Immature natural killer cell (primary cell): ENCODE measurements at places on chromosomes 7 and 10. TPM values are rescaled to one million over a fixed set of nuclear protein-coding genes. Genes with fewer than 3 reads are reported as not detected.

ITGB8 gene
- polyA plus RNA-seq: not detected

CABCOCO1 gene
- not detected for polyA plus RNA-seq

SEMA3C gene
- polyA plus RNA-seq: 0.53 TPM

GRCh38 chr7:70787286-70787685 lies 344.7 kb upstream of the GALNT17 start:
- H3K4me3 ChIP-seq: no peak overlapping the region
- peaks cover 55% of the 10 kb centered on the region for H3K36me3 ChIP-seq
- no peak for DNase-seq
- no peaks in the 10 kb centered on the region for H3K4me1 ChIP-seq

- no peaks in the 10 kb centered on the region for H3K27me3 ChIP-seq
- H3K27ac ChIP-seq: no peak overlapping the region
- H3K4me1 ChIP-seq: peaks cover 6% of the 10 kb centered on the region
- H3K36me3 ChIP-seq: peaks cover 5% of the 10 kb centered on the region
- DNase-seq: no peak
Observed at GRCh38 chr7:5507013-5507412, 83.4 kb upstream of the TNRC18 start.

SOSTDC1 gene
- polyA plus RNA-seq: not detected

CDHR1 gene
- polyA plus RNA-seq: 4.1 TPM

TLX1 gene
- polyA plus RNA-seq: not detected

FFAR4 gene
- not detected for polyA plus RNA-seq

DNA sequence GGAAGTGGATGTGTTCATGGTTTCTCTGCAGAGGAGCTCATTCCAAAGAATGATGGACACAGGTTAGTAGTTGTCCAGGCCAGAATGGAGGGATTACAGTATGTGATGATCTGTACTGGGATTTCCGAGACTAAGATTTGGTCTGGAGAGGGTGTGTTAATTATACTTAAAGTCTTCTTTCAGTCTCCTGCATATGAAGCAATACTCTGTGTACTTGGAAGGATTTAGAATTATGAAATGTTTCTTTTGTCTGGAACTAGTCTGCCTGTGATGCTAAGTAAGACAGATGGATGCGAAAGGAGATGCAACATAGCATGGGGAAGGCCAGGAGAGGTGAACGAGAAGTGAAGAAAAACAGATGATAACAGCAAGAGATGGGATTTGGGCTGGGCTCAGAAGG lies 305.1 kb upstream of the LYZL1 start:
- no peak overlapping the region for H3K4me3 ChIP-seq
- no peaks in the 10 kb centered on the region for H3K36me3 ChIP-seq

SPDYE9 gene
- polyA plus RNA-seq: not detected

KLF14 gene
- not detected for polyA plus RNA-seq

DNA sequence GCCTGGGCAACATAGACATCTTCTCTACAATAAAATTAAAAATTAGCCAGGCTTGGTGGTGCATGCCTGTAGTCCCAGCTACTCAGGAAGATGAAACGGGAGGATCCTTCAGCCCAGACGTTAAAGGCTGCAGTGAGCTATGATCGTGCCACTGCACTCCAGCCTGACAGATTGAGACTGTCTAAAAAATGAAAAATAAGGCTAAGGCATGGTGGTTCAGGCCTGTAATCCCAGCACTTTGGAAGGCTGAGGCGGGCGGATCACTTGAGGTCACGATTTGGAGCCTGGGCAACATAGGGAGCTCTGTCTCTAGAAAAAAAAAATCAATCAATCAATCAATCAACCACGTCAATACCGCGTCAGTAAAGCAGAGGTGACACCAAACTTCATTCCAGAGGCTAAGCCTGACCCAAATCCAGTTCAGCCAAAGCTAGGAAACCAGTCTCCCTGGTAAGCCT lies 31.1 kb downstream of the MRPS24 start:
- H3K27ac ChIP-seq: no peak overlapping the region
- peaks cover 18% of the 10 kb centered on the region for H3K4me1 ChIP-seq
- no peaks in the 10 kb centered on the region for H3K36me3 ChIP-seq
- DNase-seq: no peak
- peak overlapping the region; percentile 46 for H3K4me3 ChIP-seq
- peaks cover 7% of the 10 kb centered on the region for H3K27me3 ChIP-seq

DNA sequence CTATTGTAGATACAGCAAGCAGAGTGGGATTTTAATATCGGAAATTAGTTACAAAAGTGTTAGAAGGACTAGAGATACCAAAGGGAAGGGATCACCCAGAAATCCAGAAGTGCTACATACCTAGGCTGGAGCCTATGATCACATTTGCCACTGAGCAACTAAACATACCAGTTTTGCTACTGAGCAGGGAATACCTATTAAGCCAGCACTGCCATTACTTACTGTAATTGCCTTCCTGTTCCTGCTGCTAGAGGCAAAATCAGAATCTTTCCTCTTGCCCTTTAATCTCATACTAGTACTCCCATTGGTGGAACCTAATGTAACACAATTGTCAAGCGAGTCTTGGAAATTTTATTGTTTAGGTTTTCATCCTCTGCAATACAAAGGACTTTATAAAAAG lies 121.7 kb downstream of the ATRNL1 start:
- H3K4me1 ChIP-seq: no peaks in the 10 kb centered on the region
- no peaks in the 10 kb centered on the region for H3K36me3 ChIP-seq
- H3K27ac ChIP-seq: no peak overlapping the region
